Kasumi-1 (cell line): ENCODE measurements at places on chromosomes 12 and 14.
A peak's percentile ranks its signal among the peaks of the same experiment; 100 is the strongest.

DNA sequence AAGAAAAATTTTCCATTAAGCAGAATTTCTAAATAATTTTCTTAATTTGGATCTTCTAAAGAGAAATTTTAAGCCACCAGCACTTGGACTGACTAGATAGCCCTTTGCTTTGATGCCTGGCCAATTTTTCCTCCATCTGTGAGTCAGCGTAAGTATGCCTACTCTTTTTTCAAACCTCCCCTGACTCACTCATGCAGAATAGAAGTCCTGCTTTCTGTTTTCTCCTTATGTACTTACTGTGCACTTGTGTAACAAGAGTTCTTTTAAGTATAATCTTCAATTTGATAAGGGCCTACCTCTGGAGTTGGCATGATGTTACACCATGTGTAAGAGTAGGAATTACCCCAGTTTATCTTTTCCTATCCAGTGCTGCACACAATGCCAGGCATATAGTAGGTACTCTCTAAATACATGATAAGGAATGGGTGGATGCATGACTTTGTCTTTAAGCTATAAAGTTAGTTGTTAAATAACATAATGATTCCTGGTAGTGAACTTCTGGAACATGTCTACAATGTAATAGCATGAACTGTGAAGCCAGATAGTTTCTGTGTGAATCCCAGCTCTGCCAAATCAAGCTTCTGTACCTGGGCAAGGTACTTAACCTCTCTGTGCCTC is 329.6 kb downstream of the TMTC2 start:
- no peak for DNase-seq

DNA sequence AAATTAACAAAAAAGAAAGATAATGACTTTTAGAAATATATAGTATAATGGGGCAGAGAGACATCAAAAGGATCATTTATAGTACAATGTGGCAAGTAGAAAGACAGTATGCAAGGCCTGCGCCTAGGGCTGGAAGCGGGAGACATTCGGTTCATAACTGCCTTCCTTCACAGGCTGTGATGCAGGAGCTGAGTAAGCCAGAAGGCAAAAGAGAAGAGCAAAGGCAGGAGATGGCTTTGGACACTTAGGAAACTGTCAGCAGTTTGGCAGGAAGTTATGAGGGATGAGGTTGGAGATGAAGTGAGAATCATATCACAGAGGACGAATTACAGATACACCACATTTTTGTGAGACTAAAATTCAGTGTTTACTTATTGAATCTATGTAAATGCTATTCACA is 97.8 kb downstream of the EPS8 start:
- DNase-seq = no peak

GRCh38 chr14:103871596-103872480 is 24.5 kb upstream of the PPP1R13B start:
- no peak for DNase-seq

- no peak for DNase-seq
These were observed 76.6 kb upstream of the OSBPL8 start for GRCh38 chr12:76636121-76636692.

DNA sequence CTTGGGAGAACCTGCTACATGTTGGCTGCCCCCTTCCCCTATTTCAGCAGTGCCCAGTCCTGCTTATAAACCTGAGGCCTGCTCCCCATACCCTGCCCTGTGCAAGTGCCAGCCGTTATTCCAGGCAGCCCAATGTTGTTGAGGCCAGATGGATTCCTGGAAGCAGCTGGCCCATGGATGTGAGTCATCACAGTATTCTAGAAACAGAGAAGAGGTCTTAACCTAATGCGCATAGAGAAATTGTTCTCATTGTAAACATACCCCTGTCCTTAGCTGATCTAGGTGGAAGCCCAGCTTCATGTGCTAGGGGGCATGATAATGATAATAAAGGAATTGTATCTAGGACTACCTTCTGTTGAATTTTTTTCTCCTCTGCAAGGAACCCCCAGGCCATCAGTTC is 69.7 kb downstream of the TSPAN11 start:
- no peak for DNase-seq

GRCh38 chr12:124394462-124395128 is 99.7 kb downstream of the RFLNA start:
- no peak for DNase-seq

DNA sequence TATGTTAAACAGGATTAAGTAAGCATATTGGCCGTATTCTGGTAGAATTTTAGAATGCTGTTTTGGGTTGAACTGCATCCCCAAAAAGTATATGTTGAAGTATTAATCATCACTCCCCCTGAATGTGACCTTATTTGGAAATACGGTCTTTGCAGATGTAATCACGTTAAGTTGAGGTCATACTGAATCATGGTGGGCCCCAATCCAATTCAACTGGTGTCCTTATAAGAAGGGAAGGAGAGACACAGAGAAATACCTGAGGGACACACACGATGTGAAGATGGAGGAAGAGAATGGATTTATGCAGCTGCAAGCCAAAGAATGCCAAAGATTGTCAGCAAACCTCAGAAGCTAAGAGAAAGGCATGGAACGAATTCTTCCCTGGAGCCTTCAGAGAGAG is 268.6 kb downstream of the ITPR2 start:
- no peak for DNase-seq

- DNase-seq = no peak
These were observed 46.7 kb downstream of the BORCS5 start for GRCh38 chr12:12403264-12404248.

DNA sequence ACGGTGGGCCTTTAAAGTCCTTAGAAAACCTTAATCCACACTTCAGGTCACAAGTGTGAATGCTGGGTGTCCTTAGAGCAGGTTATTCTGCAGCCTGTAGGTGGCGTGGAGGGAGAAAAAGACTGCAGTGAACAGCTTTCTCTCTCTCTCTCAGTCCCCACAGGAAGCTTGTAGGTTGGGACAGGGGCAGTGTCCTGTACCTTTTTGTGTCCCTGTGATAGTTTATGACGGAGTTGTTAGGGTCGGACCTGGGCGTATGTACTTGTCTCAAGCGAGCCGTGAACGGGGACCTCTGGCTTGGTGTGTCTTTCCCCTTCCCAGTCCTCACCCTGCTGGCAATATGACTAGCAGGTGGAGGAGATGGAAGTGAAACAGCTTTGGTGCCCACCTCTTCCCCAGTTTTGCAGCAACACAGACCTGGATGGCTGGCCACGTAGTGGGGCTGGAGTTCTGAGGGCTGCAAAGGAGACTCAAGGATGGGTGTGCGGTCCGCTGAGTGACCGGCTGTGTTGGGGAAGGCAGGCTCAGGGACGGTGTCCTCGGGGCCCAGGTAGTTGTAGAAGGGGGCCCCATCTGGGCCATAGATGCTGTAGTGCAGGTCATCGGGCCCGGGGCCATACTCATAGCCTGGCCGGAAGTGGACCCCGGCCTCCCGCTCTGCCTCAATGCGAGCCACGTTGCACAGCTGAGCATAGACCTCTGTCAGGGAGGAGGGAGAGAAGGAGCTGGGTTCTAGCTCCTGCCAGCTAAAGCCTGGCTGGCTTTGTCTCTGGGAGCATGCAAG is 8.9 kb downstream of the ISCA2 start:
- DNase-seq = peak; percentile 60

DNA sequence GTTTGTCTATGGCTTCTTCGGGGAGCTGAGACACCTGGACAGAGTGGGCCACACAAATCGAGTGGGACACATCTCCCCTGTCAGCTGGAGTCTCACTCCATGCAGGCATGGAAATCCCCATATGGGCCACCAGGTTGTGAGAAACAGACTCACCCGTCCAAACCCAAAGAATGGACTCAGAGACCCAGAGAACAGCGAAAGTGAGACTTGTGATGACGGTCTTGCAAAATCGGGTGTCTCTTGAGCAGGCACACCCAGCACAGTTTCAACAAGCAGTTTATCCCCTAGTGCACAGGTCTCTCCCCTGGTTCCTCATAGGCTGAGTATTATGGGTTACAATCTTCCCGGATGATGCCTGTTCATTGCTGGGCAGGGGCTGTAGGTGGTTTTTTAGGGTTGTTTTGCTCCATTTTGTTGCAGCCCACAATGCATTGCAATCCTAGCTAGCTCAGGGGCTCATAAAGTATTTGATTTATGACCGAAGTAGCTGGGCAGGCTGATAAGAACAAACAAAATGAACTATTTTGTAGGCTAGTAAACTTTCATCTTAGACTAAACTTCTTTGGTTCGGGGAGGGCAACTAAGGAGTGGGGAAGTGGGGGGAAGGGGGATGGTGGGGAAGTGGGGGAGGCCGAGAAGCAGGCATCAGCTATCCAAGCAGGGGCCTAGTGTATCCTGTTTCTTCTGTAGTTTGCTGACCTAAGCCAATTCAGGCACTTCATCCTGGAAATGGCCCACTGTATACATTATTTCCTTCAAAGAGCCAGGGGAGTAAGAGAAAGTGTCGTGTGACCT is 45.3 kb downstream of the IQSEC3 start:
- no peak for DNase-seq

GRCh38 chr14:104772707-104773504 is 20.0 kb downstream of the SIVA1 start:
- DNase-seq = no peak

- no peak for DNase-seq
These were observed 23.0 kb downstream of the ATF7 start for GRCh38 chr12:53603196-53603595.

DNA sequence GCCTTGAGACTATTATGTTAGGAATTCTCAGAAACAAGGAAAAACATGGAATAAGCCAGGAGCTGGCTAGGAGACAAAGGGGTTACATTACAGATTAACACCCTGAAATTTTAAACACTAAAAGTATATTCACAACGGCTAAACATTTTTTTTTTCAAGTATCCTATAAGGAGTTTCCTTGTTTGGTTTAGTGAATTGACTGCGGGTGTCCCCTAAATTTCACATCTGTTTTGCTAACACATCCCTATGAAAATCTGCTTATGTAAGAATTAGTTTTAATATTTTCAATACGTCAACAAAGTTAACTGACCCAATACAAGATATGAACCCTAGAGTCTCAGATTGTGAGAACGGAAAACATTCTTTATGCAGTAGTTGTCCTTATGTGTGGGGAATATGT is 19.0 kb downstream of the TAOK3 start:
- no peak for DNase-seq

DNA sequence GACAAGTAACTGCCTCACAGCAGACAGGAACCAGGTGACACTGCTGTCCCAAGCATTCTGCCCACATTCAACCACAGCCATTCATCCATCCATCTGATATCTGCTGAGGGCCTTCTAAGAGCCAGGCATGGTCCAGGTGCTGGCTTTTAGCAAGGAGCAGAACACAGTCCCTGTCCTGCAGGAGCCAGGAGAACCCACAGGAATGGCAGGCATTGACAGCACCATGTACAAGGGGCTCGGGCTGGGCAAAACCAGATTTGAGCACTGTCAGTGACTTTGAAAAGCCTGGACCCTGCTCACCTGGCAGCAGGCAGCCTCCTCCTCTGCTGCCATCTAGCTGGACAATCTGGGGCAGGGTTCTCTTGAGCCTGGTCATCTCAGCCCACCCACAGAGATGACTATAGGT is 137.0 kb downstream of the ZFP36L1 start:
- DNase-seq = no peak

DNA sequence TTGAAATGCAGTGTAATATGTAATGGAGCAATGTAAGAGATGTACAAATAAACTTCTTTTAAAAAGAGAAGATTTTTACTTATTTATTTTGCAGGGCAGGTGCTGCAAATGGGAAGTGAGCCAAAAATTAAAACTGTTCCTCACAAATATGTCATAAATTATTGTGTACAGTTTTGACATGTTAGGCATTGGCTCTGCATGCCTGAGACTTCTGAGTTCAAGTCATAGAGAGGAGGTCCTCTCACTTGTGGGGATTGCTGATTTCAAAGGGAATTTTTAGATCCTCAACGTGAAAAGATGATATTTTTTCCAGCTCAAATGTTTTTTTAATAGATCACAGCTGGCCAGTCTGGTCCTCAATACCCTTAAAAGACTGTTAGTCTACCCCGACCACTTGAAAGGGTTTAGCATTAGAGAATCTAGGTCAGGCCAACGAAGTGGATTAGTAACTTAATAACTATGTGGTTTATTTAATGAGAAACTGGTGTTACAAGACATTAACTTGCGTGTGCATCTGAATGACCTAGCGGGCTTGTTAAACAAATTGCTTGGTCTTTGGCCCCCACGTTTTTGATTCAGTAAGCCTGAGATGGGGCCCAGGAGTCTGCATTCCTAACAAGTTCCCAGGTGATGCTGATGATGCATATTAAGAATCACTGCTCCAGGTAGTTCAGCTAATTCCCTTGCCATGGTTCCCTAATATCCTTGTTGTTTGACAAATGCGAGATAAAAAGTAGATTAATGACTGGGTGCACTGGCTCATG is 30.9 kb upstream of the WDR89 start:
- DNase-seq = no peak

DNA sequence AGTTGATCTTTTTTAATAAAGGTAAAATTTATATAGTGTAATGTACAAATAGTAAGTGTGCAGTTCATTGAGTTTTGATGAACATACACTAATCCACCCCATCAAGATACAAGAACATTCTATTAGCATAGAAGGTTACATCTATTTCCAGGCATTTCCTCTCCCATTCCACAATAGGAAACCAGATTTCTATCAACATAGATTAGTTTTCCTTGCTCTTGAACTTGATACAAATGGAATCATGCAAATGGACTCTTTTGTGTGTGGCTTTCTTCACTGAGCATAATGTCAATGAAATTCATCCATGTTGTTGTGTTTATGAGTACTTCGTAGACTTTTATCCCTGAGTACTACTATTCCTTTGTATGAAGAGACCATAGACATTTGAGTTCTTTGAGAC is 10.8 kb downstream of the STYX start:
- no peak for DNase-seq

DNA sequence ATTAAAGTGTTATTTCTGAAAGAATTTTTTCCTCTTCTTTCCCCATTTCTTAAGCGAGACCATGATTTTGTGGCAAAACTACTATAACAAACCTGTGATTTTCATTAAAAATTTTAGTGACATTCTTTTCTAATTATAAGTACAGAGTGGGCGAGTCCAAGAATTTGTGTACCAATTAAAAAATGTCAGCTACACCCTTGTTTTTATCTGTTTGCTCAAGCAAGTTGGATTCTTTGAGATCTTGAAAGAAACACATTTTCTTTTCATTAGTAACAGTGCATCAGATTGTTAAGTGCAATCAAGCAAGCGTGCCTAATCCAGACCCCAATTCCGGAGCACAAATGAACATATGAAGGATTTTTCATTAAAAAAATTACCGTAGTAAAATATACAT is 338.8 kb upstream of the DDHD1 start:
- no peak for DNase-seq

DNA sequence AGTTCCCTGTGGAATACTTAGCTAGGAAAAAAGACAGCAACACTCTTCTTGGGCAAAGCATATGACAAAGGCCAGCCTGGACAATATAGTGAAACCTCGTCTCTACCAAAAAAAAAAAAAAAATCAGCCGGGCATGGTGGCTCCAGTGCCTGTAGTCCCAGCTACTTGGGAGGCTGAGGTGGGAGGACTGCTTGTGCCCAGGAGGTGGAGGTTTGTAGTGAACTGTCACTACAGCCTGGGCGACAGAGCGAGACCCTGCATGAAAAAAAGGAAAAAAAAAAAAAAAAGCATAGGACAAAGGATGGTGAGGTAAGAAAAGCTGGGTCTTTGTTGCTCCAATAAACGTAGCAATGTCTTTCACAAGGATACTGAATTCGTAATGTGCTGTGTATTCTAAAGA is 1.1 kb downstream of the TXNDC16 start:
- no peak for DNase-seq
